T-helper 17 cell (primary cell): ENCODE measurements at places on chromosomes 2 and 18.
A peak's percentile ranks its signal among the peaks of the same experiment; 100 is the strongest.

DNA sequence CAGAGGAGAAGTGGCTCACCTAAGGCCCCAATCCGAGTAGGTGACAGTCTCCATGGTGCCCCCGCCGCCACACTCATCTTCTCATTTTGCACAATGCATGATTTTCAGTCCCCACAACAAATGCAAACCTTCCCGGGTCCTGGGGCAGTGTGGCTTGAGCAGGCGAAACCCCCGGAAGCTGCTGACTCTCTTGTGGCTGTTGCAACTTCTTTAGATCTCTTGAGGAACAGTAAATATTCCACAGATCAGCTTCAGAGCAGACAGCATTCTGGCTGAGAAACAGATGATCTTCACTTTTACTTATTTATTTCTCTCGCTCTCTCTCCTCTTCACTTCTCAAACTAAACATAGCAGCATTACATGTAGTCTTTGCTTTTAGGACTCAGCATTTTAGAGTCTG, 51.9 kb downstream of the ASAP2 start:
- no peak overlapping the region for H3K27ac ChIP-seq
- H3K27me3 ChIP-seq = peaks cover 42% of the 10 kb centered on the region
- H3K36me3 ChIP-seq = no peaks in the 10 kb centered on the region
- peaks cover 8% of the 10 kb centered on the region for H3K4me1 ChIP-seq
- DNase-seq = no peak
- H3K4me3 ChIP-seq = no peak overlapping the region

DNA sequence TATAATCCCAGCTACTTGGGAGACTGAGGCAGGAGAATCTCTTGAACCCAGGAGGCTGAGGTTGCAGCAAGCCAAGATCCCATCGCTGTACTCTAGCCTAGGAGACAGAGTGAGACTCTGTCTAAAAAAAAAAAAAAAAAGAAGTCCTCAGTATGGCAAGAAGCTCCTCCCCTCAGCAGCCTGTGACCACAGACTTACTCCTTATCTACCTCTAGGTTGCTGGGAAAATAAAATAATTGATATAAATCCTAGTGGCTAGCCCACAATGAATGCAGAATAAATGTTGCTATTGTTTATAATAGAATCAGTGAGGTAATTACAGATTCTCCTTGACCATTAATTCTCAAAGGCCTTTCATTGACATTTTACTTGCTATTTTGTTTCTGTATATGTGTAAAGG, 70.6 kb downstream of the IRS1 start:
- H3K4me1 ChIP-seq = no peaks in the 10 kb centered on the region
- no peak overlapping the region for H3K4me3 ChIP-seq
- H3K27ac ChIP-seq = no peak overlapping the region
- no peak for DNase-seq

DNA sequence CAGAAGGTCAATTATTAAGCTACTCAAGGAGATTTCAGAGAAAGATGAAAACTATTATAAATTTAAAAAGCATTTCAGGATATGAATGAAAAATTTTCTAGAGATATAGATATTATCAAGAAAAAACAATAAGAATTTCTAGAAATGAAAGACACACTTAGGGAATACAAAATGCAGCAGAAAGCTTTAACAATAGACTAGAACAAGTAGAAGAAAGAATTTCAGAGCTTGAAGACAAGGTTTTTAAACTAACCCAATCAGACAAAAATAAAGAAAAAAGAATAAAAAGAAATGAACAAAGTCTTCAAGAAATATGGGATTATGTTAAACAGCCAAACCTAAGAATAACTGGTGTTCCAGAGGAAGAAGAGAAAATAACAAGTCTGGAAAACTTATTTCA, 34.4 kb downstream of the FLACC1 start:
- no peaks in the 10 kb centered on the region for H3K36me3 ChIP-seq
- no peak overlapping the region for H3K4me3 ChIP-seq
- no peaks in the 10 kb centered on the region for H3K27me3 ChIP-seq
- H3K4me1 ChIP-seq = peaks cover 1% of the 10 kb centered on the region

DNA sequence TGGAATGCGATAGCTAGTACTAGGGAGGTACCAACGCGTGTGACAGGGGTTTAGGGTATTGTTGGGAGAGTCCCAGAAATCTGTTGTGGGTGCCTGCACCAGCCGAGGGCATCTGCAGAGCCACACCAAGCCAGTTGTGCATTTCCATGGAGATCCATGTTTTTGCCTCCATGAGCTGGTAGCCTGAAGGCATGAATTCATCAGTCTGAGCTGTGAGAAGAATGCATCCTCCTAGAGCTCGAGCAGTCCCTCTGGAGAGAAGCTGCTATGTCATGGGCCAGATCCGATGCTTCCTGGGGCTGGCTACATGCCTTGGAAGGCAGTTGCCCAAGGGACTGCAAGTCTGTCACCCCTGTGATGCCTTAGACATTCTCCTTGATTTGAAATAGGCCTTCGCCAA, 57.9 kb downstream of the LIPG start:
- H3K27me3 ChIP-seq = peaks cover 43% of the 10 kb centered on the region
- H3K4me3 ChIP-seq = no peak overlapping the region
- H3K36me3 ChIP-seq = peaks cover 2% of the 10 kb centered on the region
- H3K4me1 ChIP-seq = peaks cover 14% of the 10 kb centered on the region

GRCh38 chr2:118841828-118842461, 5.5 kb downstream of the EN1 start:
- H3K36me3 ChIP-seq = no peaks in the 10 kb centered on the region
- H3K27ac ChIP-seq = no peak overlapping the region
- peak overlapping the region; percentile 92 for H3K4me3 ChIP-seq

DNA sequence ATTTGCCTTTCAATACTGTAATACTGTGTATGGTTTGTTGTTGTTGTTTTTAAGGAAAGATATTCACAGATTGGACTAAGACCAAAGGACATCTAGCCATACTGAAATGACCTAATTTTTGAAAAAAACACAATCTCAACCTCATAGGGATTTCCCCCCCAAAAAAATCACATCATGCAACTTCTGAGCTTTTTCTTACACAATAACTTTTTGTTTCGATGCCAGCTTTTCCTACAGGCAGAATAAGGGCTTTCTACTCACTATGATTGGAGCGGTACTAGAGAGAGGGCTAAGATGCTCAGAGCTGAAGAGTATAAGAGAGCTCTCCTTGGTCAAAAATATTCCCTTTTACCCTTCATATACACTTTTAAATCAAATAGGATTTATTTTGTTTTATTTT, 32.4 kb upstream of the SLC3A1 start:
- no peaks in the 10 kb centered on the region for H3K36me3 ChIP-seq
- no peak overlapping the region for H3K4me3 ChIP-seq
- H3K27ac ChIP-seq = no peak overlapping the region
- H3K4me1 ChIP-seq = peaks cover 20% of the 10 kb centered on the region
- DNase-seq = no peak

GRCh38 chr2:71710367-71711132, 257.2 kb downstream of the DYSF start:
- no peak for DNase-seq
- H3K4me1 ChIP-seq = no peaks in the 10 kb centered on the region
- H3K27me3 ChIP-seq = peaks cover 29% of the 10 kb centered on the region
- no peak overlapping the region for H3K4me3 ChIP-seq
- peaks cover 2% of the 10 kb centered on the region for H3K36me3 ChIP-seq

GRCh38 chr18:35061336-35061735, 20.1 kb downstream of the MAPRE2 start:
- no peaks in the 10 kb centered on the region for H3K27me3 ChIP-seq
- no peak overlapping the region for H3K4me3 ChIP-seq
- peaks cover 49% of the 10 kb centered on the region for H3K4me1 ChIP-seq
- H3K36me3 ChIP-seq = peaks cover 2% of the 10 kb centered on the region
- H3K27ac ChIP-seq = peak overlapping the region; percentile 6

DNA sequence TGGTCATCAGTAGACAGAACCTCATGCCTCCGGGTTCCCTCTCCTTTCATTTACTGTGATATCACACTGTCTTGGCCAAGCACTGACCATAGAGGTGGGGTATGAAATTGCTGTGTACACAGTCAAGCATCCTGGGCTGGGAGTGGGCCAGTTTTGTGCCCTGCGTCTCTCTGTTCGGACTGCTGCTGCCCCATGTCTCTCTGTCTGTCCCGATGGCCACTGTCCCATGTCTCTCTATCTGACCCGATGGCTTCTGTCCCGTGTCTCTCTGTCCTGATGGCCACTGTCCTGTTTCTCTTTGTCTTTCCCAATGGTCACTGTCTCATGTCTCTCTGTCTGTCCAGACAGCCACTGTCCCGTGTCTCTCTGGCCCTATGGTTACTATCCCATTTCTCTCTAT, 164.9 kb downstream of the ARL4C start:
- DNase-seq = no peak
- H3K4me1 ChIP-seq = peaks cover 37% of the 10 kb centered on the region
- no peaks in the 10 kb centered on the region for H3K27me3 ChIP-seq
- no peaks in the 10 kb centered on the region for H3K36me3 ChIP-seq
- peak overlapping the region; percentile 74 for H3K27ac ChIP-seq

DNA sequence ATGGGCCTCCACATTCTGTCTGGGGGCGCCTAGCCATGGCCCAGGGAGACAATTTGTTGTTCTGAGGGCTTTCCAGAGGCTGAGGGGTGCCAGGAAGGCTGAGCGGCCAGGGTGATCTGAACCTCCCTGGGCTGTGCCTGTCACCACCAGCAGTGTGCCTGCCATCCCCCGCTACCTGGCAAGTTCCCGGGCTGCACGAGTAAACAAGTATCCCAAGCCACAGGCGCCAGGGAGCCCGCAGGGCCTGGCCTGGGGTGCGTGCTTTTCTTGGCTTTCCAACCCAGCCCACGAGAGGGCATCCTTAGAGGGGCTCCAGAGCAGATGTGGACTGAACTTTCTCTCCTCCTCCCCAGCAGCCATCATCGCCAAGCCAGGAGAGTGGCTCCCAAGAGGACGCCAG, 35.1 kb upstream of the B3GNT7 start:
- no peak for DNase-seq
- peaks cover 16% of the 10 kb centered on the region for H3K4me1 ChIP-seq
- H3K27ac ChIP-seq = no peak overlapping the region
- no peak overlapping the region for H3K4me3 ChIP-seq
- H3K36me3 ChIP-seq = no peaks in the 10 kb centered on the region
- peaks cover 32% of the 10 kb centered on the region for H3K27me3 ChIP-seq

DNA sequence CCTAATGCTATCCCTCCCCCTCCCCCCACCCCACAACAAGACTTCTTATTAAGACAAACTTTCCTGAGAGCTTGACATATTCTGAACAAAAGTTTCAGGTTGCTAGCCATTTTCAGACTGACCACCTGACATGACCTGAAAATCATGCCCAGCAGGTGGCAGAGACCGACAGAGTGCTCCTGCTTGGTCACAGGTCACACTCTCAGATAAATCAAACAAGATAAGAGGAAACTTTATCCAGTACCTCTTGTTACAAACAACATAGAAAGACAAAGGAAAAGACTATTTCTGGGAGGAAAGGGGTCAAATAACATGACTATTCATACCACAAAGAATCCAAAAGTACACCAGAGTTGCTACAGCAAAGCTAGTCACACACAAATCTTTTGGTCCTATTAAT, 107.4 kb downstream of the TMEM200C start:
- H3K27me3 ChIP-seq = no peaks in the 10 kb centered on the region
- H3K27ac ChIP-seq = no peak overlapping the region
- no peaks in the 10 kb centered on the region for H3K4me1 ChIP-seq
- no peak overlapping the region for H3K4me3 ChIP-seq
- no peak for DNase-seq

GRCh38 chr2:218229239-218229638, 12.2 kb downstream of the ARPC2 start:
- H3K36me3 ChIP-seq = peaks cover 8% of the 10 kb centered on the region
- peak overlapping the region; percentile 88 for H3K27ac ChIP-seq
- no peak for DNase-seq
- peak overlapping the region; percentile 56 for H3K4me3 ChIP-seq
- H3K27me3 ChIP-seq = no peaks in the 10 kb centered on the region

GRCh38 chr2:214031566-214031965, 379.3 kb upstream of the VWC2L start:
- no peaks in the 10 kb centered on the region for H3K27me3 ChIP-seq
- DNase-seq = no peak
- no peaks in the 10 kb centered on the region for H3K4me1 ChIP-seq

DNA sequence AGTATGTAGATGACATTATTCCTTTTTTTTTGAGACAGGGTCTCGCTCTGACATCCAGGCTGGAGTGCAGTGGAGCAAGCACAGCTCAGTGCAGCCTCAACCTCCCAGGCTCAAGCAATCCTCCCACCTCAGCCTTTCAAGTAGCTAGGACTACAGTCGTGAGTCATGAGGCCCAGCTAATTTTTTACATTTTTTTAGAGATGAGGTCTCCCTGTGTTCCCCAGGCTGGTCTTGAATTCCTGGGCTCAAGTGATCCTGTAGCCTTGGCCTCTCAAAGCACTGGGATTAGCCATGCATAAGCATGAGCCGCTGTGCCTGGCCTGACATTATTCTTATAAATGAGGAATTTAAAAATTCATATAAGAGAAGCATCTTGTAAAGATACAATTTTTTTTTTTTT, 86.9 kb downstream of the FAM117B start:
- H3K4me3 ChIP-seq = no peak overlapping the region
- no peak for DNase-seq
- no peaks in the 10 kb centered on the region for H3K27me3 ChIP-seq
- H3K36me3 ChIP-seq = peaks cover 2% of the 10 kb centered on the region

DNA sequence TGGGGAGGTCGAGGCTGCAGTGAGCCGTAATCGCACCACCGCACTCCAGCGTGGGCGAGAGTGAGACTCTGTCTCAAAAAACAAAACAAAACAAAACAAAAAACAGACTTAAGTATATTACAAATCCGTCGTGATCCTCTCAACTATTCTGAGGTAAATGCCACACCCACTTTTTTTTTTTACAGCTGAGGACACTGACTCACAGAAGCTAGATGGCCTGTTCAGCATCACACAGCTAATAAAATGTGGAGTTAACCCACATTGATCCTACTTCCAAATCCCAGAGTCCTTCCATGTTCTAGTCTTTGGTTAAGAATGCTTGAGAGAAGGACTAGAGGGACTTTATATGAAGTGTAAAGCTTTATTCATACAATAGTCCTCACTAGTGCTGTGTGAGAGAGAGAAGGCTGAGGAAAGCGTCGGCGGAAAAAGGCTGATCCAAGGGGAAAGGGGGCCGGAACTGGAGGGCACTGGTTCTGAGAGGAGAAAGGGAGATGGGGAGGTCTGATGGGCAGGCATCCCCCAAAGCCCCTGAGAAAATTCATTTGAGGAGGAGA, 627 bp downstream of the RNF25 start:
- DNase-seq = no peak
- H3K36me3 ChIP-seq = no peaks in the 10 kb centered on the region
- no peaks in the 10 kb centered on the region for H3K27me3 ChIP-seq
- peaks cover 15% of the 10 kb centered on the region for H3K4me1 ChIP-seq
- peak overlapping the region; percentile 99 for H3K27ac ChIP-seq

GRCh38 chr2:64192664-64193105, 48.5 kb upstream of the PELI1 start:
- peaks cover 2% of the 10 kb centered on the region for H3K36me3 ChIP-seq
- peaks cover 10% of the 10 kb centered on the region for H3K4me1 ChIP-seq
- H3K4me3 ChIP-seq = no peak overlapping the region

GRCh38 chr18:29588446-29589100, 1411.6 kb upstream of the CDH2 start:
- H3K27me3 ChIP-seq = no peaks in the 10 kb centered on the region
- DNase-seq = no peak
- no peaks in the 10 kb centered on the region for H3K36me3 ChIP-seq
- H3K4me3 ChIP-seq = no peak overlapping the region
- no peaks in the 10 kb centered on the region for H3K4me1 ChIP-seq
